ENCODE measurements at places on chromosomes 1 and 21. TPM values are rescaled to one million over a fixed set of nuclear protein-coding genes. Genes with fewer than 3 reads are reported as not detected.

DNA sequence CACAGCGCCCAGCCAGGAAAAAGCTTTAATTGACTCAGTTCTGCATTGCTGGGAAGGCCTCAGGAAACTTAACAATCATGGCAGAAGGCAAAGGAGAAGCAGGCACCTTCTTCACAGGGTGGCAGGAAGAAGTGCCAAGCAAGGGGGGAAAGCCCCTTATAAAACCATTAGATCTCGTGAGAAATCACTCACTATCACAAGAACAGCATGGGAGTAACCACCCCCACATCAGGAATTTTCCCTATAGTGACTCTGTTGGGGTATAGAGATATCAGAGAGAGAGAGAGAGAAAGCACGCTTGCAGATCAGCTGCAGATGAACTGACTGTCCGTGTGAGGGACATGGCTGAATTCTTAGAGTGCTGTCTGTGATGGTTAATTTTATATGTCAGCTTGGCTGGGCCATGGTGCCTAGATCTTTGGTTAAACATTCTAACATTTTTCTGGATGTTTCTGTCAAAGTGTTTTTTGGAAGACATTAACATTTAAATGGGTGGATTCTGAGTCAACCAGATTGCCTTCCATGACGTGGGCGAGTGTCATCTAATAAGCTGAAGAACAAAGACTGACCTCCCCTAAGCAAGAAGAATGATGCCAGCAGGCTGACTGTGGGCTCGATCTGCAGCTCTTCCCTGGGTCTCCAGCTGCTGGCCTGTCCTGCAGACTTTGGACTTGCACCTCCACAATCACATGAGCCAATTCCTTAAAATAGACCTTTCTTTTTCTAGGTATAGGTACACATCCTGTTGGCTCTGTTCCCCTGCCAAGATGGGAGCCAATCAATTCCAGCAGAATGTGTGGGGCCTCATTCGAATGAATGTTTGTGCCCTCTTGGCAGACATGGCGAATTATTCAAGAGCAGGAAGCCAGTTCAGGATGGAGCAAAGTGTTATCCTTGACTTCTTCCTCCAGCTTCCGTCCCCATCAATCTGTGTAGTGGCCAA lies 21.4 kb upstream of the CPT2 start:
- DNase-seq = no peak
- no peaks in the 10 kb centered on the region for H3K27me3 ChIP-seq
- no peaks in the 10 kb centered on the region for H3K36me3 ChIP-seq
- H3K4me1 ChIP-seq = peaks cover 26% of the 10 kb centered on the region
- no peak overlapping the region for H3K27ac ChIP-seq

DNA sequence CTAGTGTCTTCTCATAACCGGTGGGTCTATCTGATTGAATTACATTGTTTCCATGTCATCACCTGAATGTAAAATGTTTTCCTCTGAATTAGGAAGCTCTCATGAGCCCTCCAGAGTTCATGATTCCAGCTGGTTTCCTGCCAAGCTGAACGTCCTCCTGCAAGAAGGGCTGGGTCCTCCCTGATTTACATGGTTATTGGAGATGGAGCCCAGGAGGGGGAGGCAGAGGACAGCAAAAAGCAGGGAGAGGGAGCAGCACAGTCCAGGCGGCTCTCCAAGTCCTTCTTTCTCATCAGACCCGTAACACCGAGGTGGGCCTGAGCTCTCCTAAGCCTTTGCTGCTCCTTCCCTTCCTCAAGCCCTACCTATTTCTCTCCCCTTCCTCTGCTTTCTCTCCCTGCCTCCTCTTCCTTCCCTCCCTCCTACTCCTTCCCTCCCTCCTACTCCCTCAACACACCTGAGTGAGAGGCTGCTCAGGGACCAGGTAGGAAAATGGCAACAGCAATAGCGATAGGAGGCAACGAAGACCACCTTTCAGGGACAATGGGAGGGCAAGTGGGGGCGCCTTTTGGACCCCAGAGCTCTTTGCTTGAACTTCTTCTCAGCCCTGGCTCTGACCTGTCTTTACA lies 265.9 kb downstream of the PRDM2 start:
- H3K4me1 ChIP-seq = no peaks in the 10 kb centered on the region
- no peaks in the 10 kb centered on the region for H3K36me3 ChIP-seq
- no peak overlapping the region for H3K4me3 ChIP-seq
- H3K27me3 ChIP-seq = peaks cover 2% of the 10 kb centered on the region

DNA sequence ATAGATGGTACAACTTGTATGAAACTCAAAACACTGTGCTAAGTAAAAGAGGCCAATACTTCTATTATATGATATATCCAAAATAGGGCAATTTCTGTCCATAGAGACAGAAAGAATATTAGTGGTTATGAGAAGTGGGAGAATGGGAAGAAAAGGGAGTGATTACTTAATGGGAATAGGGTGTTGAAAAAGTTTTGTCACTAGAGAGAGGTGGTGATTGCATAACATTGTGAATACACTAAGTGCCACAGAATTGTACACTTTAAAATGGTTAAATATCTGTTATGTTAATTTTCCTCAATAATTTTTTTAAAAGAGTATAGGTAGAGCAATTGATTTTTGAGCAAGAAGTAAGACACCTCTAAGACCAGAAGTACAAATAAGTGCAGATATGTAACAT lies 29.7 kb downstream of the GNAT2 start:
- H3K27me3 ChIP-seq = no peaks in the 10 kb centered on the region
- no peaks in the 10 kb centered on the region for H3K4me1 ChIP-seq
- H3K36me3 ChIP-seq = peaks cover 87% of the 10 kb centered on the region
- no peak overlapping the region for H3K4me3 ChIP-seq

DNA sequence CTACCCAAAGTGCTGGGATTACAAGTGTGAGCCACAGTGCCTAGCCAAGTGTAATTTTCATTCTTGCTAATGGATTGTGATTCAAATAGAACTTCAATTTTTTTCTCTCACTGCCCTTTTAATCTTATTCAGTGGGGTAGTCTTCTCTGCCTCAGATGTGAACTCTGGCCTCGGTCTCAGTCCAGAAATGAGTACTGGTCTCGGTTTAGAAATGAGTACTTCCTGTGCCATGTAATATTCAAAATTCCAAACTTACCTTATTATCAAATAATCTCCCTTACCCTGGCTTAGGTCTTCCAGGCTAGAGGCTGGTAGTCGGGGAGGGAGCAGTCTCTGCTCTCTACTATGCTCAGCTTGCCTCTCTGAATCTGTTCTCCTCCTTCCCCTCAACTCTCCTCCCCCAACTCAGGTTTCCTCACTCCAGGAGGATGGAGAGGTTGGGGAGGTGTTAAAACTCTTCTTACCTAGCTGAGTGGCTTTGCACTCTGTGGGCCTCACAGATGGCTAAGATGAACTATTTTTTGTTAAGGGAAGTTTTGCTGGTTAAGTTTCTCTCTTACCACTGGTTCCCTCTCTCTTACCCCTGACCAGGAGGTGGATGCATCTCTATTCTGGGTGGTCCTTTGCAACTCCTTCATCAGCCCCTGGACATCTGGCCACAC lies 4.8 kb upstream of the SLAMF9 start:
- no peak for DNase-seq
- H3K4me1 ChIP-seq = no peaks in the 10 kb centered on the region
- H3K4me3 ChIP-seq = no peak overlapping the region
- H3K27me3 ChIP-seq = no peaks in the 10 kb centered on the region
- no peaks in the 10 kb centered on the region for H3K36me3 ChIP-seq

The UBL4B gene
- total RNA-seq = not detected

The C8B gene
- total RNA-seq = not detected

The PLEKHN1 gene
- 2.1 TPM for total RNA-seq

The RGL1 gene
- 40.9 TPM for total RNA-seq

The TACSTD2 gene
- total RNA-seq = 112 TPM

- H3K27me3 ChIP-seq = no peaks in the 10 kb centered on the region
- H3K4me3 ChIP-seq = no peak overlapping the region
- no peaks in the 10 kb centered on the region for H3K4me1 ChIP-seq
- no peaks in the 10 kb centered on the region for H3K36me3 ChIP-seq
- H3K27ac ChIP-seq = peak overlapping the region; percentile 37
Observed at GRCh38 chr1:27858072-27858948, 14.0 kb upstream of the THEMIS2 start.

GRCh38 chr21:32712043-32712442 lies 15.8 kb downstream of the SYNJ1 start:
- H3K36me3 ChIP-seq = no peaks in the 10 kb centered on the region
- H3K4me1 ChIP-seq = no peaks in the 10 kb centered on the region
- no peak overlapping the region for H3K4me3 ChIP-seq
- no peaks in the 10 kb centered on the region for H3K27me3 ChIP-seq

GRCh38 chr1:160662910-160663309 lies 16.1 kb upstream of the SLAMF1 start:
- peaks cover 33% of the 10 kb centered on the region for H3K4me1 ChIP-seq
- H3K27ac ChIP-seq = no peak overlapping the region
- no peaks in the 10 kb centered on the region for H3K36me3 ChIP-seq
- no peaks in the 10 kb centered on the region for H3K27me3 ChIP-seq

The ANKRD45 gene
- 0.87 TPM for total RNA-seq

The SDC3 gene
- 39.4 TPM for total RNA-seq

DNA sequence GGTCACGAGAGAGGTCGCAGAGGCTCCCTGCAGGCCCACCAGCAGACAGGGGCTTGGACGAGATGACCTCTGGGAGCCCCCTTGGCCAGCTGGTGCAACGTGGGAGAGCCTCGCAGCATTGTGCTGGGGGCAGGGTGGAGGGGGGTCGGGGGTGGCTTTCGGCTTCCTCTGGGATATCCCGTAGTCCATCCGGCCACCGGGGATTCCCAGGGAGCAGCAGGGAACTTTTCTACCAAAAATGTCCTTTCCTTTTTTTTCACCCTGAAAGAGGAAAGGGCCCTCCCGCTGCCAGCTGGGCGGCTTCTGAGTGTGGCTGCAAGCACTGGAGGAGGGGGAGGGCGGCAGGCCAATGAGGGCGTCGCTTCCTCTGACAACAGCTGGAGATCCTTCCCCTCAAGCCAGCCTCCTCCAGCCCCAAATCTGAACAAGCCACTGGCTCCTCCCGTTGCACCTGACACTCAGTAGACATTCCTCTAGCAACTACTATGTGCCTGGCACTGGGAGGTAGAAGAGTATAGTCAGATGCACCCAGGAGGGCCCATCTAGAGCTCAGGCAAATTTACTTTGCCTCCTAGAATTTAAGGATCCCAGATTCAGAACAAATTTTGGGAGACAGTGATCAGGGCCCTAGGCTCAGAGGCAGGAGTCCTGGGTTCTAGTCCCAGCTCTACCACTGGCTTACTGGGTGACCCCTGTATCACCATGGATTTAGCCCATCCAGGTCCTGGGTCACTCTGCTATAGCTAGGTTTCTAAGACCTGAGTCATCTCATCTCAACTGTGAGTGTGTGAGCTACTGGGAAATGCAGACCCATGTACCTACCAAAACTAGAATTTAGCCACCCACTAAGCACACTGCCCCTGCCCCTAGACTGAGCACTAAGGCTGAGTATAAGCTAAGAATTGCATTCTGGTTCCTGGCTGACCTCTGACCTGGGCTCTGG lies 2.7 kb downstream of the MOB3C start:
- DNase-seq = peak; percentile 92
- H3K27me3 ChIP-seq = no peaks in the 10 kb centered on the region
- H3K4me1 ChIP-seq = peaks cover 52% of the 10 kb centered on the region
- peaks cover 13% of the 10 kb centered on the region for H3K36me3 ChIP-seq
- peak overlapping the region; percentile 33 for H3K27ac ChIP-seq

DNA sequence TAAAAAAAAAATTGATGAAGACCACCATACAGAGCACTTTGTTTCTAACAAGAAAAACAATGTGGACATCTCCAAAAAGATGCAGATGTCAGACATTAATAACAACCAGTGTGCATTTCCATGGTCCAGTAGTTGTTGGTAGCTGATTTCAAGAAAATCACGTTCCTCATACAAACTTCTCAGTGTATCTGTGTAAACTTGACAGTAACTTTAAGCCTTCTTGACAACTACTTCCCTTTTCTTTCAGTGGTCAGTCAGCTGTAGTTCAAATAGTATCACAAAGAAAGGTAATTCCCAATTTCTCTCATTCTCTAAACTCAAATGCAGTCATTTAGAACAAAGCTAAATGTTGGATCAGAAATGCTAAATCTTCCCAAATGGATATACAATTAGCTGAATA lies 879.9 kb downstream of the AMY1C start:
- no peaks in the 10 kb centered on the region for H3K4me1 ChIP-seq
- no peaks in the 10 kb centered on the region for H3K36me3 ChIP-seq
- H3K4me3 ChIP-seq = no peak overlapping the region
- no peaks in the 10 kb centered on the region for H3K27me3 ChIP-seq
- H3K27ac ChIP-seq = no peak overlapping the region

DNA sequence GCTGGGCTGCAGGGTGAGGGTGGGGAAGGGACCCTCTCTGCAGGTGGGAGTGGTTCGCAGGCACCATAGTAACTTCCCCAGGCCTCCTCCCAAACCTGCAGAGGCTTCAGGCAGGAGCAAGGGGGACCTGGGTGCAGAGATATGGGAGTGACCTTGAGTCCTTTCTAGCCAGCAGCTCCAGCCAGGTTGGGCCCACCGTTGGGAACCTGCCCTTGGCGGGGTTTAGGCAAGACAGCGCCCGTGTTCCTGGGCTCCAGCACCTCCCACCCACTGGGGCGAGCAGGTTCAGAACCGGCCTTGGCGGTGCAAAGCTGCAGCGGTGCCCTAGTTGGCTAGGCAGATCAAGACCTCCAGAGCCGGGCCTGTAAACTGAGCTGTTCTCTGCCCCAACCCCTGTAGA lies 2.2 kb upstream of the PRDM16 start:
- no peak overlapping the region for H3K4me3 ChIP-seq
- DNase-seq = peak; percentile 63
- peaks cover 81% of the 10 kb centered on the region for H3K27me3 ChIP-seq
- H3K4me1 ChIP-seq = peaks cover 3% of the 10 kb centered on the region
- no peak overlapping the region for H3K27ac ChIP-seq
- H3K36me3 ChIP-seq = no peaks in the 10 kb centered on the region

DNA sequence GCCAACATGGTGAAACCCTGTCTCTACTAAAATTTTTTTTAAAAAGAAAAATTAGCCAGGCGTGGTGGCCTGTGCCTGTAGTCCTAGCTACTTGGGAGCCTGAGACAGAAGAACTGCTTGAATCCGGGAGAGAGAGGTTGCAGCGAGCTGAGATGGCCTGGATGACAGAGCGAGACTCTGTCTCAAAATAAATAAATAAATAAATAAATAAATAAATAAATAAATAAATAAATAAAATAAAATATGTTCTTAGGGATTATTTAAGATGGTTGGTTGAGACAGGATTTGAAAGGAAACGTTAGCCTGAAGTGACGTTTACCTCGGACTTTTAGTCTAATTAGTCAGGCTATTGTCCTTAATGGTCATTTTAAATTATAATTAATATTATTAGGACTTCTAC lies 88.5 kb upstream of the CHRM3 start:
- H3K36me3 ChIP-seq = no peaks in the 10 kb centered on the region
- no peak for DNase-seq
- H3K27me3 ChIP-seq = no peaks in the 10 kb centered on the region
- H3K4me1 ChIP-seq = no peaks in the 10 kb centered on the region
- H3K4me3 ChIP-seq = no peak overlapping the region

DNA sequence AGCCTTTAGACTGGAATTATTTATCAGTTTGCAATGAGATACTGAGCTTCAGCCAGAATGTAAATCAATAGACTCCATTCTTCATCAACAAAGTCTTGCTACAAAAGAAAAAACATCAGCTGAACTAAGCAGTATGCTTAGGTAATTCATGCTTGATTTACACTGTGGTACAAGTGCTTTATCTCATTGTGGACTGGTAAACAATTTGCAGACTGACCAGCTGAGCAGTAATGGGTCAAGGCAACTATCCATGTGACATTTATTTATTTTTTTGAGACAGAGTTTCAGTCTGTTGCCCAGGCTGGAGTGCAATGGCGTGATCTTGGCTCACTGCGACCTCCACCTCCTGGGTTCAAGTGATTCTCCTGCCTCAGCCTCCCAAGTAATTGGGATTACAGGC lies 39.8 kb upstream of the SYT2 start:
- H3K36me3 ChIP-seq = peaks cover 96% of the 10 kb centered on the region
- no peaks in the 10 kb centered on the region for H3K27me3 ChIP-seq
- no peak for DNase-seq

GRCh38 chr1:113101588-113101987 lies 28.6 kb downstream of the LRIG2 start:
- H3K27me3 ChIP-seq = no peaks in the 10 kb centered on the region
- no peak overlapping the region for H3K4me3 ChIP-seq
- H3K4me1 ChIP-seq = no peaks in the 10 kb centered on the region
- DNase-seq = no peak
